ENCODE measurements at places on chromosomes 3 and 15. TPM values are rescaled to one million over a fixed set of nuclear protein-coding genes. Genes with fewer than 3 reads are reported as not detected.

Gene UCN2
- total RNA-seq = 14.2 TPM

Gene SORD
- 36.3 TPM for total RNA-seq

Gene DNASE1L3
- 0.11 TPM for total RNA-seq

Gene MNS1
- 2.7 TPM for total RNA-seq

Gene LYZL4
- total RNA-seq = not detected

Gene SLC25A26
- total RNA-seq = 21.1 TPM
